ENCODE measurements at places on chromosomes 3 and 15.

DNA sequence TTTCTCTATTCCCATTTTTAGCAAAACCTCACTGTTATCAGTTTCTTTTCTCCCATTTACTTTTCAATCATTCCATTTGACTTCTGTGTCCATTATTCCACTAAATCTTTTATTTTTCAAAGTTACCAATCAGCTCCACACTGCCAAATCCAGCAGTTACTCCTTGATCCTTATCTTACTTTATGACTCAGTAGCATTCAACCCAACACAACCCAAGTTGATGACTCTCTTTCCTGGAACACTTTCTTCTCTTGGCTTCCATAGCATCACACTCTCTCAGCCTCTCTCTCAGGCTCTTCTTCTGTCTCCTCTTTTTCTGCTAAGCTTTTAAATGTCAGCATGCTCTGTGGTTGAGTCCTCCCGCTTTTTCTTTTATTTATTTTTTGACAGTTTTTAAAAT, 36.3 kb downstream of the RASGRP1 start:
- DNase-seq: peak; percentile 65

GRCh38 chr3:143888846-143889245, 40.6 kb upstream of the SLC9A9 start:
- no peak for DNase-seq

DNA sequence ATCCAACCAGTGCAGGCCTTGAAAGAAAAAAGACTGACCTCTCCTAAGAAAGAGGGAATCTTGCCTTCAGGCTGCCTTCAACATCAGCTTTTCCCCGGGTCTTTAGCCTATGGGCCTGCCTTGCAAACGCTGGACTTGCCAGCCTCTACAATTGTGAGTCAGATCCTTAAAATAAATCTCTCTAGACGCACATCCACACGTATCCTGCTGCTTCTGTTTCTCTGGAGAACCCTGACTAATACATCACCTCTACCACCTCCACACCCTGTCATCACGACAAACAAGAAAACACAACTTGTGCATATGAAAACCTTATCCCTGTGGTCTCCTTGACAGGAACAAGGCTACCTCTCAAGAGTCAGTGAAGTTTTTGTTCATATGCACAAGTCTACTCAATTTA, 11.8 kb downstream of the CYFIP1 start:
- DNase-seq: peak; percentile 90

GRCh38 chr3:51953445-51953844, 1.7 kb upstream of the GPR62 start:
- peak; percentile 80 for DNase-seq

DNA sequence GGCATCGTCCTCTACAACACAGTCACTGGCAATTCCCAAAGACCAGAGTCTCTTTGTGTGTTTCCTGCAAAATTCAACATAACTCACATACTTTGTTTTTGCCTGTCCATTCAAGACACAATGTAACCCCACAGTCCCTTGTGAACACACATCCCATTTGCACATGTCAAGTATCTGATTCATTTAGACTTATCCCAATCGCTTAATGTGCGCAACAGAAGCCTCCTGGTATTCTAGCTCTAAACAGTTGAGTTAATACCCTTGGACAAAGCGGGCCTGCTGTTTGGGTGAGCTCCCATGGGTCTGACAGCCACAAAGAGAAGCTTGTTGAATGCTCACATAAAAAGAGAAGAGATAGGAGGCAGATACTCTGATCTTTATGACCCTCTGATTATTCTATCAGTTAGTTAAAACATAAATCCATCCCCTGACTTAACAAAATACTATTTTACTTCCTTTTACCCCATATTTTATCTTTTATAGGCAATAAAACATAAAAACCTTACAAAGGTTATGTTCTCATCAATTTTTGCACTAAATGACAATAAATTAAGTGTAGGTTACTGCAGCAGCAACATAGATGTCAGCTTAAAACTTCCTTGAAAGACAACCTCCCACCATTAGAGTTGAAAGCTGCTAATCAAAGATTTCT, 79.4 kb downstream of the ANXA2 start:
- no peak for DNase-seq

GRCh38 chr3:42174679-42175385, 83.7 kb downstream of the TRAK1 start:
- DNase-seq: no peak

- no peak for DNase-seq
Observed at GRCh38 chr15:41634072-41634626, 26.1 kb upstream of the MGA start.

DNA sequence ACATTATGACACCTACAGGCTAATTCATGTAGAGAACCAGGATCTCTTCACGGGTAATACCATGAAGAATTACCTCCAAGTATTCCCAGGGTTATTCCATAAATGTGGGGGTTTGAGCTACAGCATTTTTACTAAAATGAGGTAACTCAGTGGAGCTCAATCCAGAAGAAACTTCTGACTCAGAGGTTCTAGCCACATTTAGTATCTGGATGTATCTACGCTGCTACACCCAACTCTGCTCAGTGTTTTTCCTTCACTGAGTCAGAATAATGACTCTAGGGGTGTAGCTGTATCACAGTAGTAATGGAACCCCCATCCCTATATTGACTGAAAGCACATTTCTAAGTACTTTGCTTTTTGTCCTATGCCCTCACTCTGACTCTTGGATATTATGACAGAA, 52.4 kb downstream of the COPS2 start:
- DNase-seq: peak; percentile 40

DNA sequence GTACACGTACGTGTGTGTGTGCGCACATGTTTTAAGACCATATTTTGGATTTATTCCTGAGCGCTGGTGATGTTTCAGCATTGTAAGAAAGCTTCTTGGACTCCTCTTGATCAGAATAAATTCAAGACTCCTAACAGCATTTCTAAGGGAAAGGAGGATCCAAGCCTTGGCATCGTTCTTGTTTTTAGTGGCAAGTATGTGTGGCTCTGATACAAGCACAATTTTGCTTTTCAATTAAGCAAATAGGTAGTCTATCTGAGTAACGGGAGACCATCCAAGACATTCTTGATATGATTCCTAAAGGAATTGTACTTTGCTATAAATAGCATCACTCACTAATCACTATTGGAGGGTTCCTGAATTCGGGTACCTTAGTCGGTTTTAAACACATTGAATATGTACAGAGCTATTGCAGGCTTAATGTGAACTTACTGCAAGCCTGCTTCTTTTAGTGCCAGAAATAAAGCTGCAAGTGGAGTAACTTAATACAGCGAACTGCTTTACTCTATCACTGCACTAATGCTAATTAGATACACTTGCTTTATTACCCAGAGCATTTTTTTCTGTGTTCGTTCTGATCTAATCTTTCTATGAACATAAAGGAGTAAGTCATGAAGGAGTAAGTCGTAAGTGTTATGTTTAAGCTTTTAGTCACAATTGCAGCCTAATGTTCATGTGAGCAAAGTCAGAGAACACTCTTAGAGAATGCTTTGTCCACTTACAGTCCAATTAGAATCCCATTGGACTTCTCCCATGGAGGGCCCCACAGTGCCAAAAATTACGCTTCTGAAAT, 186.3 kb downstream of the MCTP2 start:
- no peak for DNase-seq

DNA sequence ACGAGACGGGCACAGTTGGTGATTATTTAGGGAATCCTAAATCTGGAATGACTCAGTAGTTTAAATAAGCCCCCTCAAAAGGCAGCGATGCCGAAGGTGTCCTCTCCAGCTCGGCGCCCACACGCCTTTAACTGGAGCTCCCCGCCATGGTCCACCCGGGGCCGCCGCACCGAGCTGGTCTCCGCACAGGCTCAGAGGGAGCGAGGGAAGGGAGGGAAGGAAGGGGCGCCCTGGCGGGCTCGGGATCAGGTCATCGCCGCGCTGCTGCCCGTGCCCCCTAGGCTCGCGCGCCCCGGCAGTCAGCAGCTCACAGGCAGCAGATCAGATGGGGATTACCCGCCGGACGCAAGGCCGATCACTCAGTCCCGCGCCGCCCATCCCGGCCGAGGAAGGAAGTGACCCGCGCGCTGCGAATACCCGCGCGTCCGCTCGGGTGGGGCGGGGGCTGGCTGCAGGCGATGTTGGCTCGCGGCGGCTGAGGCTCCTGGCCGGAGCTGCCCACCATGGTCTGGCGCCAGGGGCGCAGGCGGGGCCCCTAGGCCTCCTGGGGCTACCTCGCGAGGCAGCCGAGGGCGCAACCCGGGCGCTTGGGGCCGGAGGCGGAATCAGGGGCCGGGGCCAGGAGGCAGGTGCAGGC, 318.0 kb downstream of the FGF12 start:
- DNase-seq: peak; percentile 52

DNA sequence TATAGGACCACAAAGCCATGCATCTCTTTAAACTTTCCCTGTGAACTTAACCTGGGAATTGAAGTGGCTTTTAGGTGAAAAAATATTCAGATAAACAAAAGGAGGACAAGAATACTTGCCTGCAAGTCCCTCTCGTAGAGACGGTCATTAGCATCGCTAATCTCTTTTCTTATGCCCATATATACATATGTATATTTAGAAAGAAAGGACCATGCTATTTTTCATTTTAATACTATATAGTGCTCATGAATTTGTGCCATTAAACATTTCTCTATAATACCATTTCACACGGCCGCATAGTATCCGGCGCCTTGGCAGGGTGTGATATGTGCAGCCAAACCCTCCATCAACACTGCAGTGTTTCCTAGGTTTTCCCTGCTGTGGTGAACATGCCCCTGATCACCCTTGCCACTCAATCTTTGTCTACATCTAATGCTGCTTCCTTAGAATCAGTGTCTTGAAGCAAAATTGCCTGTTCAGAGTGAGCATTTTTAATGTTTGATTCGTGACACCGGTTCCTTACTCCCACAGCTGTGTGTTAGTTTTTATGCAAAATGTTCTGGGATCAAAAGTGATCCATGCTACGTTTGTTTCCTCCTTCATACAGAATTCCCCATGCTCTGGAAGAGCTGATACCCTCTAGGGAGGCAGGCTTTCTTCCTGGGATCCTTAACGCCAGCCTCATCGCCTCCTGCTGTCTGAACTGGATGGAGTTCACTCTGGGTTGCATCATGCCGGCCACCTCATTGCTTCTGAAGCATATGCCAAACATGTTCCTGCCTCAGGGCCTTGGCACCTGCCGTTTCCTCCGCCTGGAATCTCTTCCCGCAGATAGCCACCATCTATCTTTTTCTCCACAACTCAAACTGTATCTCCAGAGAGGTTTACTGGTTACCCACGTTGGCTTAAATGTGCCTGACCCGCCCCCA, 118.1 kb downstream of the FBLN2 start:
- DNase-seq: no peak

- no peak for DNase-seq
Observed at GRCh38 chr3:111604119-111604518, 9.0 kb upstream of the ZBED2 start.

- DNase-seq: no peak
Observed at GRCh38 chr3:188217011-188217463, 63.1 kb downstream of the LPP start.

DNA sequence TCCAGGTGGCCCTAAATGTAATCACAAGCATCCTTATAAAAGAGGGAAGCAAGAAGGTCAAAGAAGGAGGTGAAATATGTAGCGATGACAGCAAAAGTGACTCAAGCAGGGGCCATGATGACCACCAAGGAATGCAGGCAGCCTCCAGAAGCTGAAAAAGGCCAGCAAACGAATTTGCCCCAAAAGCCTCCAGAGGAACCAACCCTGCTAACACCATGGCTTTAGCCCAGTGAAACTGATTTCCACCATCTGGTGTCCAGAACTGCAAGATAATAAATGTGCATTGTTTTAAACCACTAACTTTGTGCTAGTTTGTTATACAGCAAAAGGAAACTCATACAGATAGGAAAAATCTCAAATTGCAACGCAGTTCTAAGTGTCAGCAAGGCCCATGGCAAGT, 23.0 kb upstream of the RBSN start:
- no peak for DNase-seq

GRCh38 chr3:28678086-28678485, 329.5 kb upstream of the AZI2 start:
- no peak for DNase-seq

GRCh38 chr3:182980204-182981037, at the start of gene DCUN1D1:
TSS of gene DCUN1D1 (minus strand) at chr3:182980538. CDS start at chr3:182980489, 49 bp downstream.
- peak; percentile 89 for DNase-seq

DNA sequence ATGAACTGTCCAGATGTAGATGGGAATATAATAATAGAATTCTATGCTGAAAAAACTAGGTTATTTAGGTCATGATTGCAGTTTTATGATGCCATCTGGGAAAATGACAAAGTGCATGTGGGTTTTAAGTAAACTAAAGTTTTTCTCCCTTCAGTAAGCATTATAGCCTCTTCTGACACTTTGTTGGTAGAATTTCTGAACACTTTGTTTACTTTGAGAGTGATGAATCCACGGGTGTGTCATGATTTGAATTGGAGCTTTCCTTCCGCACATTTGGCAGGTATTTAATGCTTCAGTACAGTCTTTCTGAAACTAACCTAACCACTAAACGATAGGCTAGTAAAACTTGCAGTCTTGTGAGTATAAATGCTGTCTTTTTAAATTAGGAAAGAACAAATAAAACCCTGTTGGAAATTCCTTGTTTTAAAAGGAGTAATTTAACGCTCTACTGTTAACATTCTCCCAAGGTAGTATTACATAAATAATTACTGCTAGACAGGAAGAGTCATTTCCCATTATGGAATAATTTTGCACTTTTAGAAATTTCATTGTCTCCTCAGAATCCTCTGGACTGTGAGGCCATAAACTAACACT, 7.0 kb downstream of the FILIP1L start:
- DNase-seq: peak; percentile 74

DNA sequence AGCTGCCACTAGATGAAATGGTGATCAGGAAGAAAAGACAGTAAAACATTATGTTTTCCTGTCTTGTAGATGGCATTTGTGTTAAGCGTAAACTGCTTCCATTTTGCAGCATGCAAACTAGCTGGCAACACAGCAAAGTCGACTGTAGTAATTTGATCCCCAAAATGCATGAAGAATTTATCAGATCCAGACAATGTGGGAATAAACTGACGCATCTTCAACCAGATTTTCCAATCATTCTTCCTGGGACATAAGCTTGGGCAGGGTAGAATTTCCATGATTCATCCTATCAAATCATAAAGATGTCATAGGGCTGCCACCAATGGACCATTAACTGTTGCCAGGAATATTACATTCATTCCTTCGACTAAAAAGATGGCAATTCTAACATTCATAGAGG, 260.3 kb downstream of the ERC2 start:
- no peak for DNase-seq

DNA sequence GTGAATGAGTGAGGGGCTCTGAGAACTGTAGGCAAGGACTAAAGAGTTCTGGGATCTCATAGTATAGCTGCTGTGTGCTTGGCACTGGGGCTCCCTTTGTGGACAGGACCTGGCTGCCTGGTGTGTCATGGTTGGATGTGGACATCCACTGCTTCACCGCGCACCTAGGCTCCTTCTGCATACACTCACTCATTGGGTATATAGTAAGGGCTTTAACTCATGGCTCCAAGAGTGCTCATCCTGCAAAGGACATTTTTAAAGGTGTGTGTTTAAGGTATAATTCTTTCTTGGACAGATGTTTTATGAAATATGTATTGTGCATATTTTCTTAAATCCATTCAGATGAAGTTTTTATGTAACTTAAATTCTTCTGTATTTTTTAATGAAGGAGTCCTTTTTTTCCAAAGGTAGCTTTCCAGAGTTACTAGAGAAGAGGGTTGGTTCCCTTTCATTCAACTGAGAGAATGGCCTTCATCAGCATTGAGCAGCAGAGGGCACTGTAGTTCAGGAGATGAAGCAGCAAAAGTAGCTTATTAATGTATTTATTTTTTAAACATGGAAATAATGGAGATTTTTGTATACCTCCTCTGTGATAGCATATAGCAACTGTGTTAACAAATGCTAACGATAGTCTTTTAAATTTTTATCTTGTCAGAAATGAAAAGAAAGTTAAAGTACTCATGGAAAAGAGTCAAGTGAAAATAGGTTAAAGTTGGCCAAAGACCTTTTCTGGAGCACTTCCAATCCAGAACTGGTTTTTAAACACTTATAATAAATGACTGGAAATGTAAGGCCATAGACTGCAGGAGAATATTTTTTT, 25.2 kb downstream of the OXNAD1 start:
- DNase-seq: peak; percentile 65
